ENCODE measurements at places on chromosomes 16 and 17. TPM values are rescaled to one million over a fixed set of nuclear protein-coding genes. Genes with fewer than 3 reads are reported as not detected.

RHBDF1 gene
- 31.4 TPM for total RNA-seq

NHLRC4 gene
- 3.4 TPM for total RNA-seq

EVI2B gene
- under 0.01 TPM for total RNA-seq

CCDC43 gene
- 41.2 TPM for total RNA-seq

DNAH9 gene
- not detected for total RNA-seq

KRT222 gene
- total RNA-seq = under 0.01 TPM

PIPOX gene
- total RNA-seq = 5.1 TPM

ABAT gene
- 1.9 TPM for total RNA-seq

CCDC200 gene
- not detected for total RNA-seq

DNAI2 gene
- not detected for total RNA-seq

APOBR gene
- not detected for total RNA-seq

CCL8 gene
- not detected for total RNA-seq

TBC1D26 gene
- total RNA-seq = not detected

OR1D2 gene
- total RNA-seq = not detected

ADORA2B gene
- total RNA-seq = 62.0 TPM

SYT17 gene
- total RNA-seq = under 0.01 TPM

EEF2K gene
- 16.9 TPM for total RNA-seq

C16orf96 gene
- total RNA-seq = under 0.01 TPM

PIK3R5 gene
- under 0.01 TPM for total RNA-seq

TSPAN10 gene
- total RNA-seq = 0.58 TPM

DHX58 gene
- 13.2 TPM for total RNA-seq

RAB26 gene
- 0.58 TPM for total RNA-seq

METRNL gene
- 65.4 TPM for total RNA-seq

KCNJ12 gene
- total RNA-seq = 1.7 TPM

FBXW10 gene
- total RNA-seq = 0.28 TPM

WNT9B gene
- total RNA-seq = not detected

TAOK2 gene
- 74.6 TPM for total RNA-seq

NACA2 gene
- total RNA-seq = not detected

HIC1 gene
- total RNA-seq = 67.1 TPM

ABCC6 gene
- total RNA-seq = 0.19 TPM

CTF1 gene
- 1.2 TPM for total RNA-seq

LGALS9 gene
- total RNA-seq = 2.5 TPM

MRPS23 gene
- 28.2 TPM for total RNA-seq

KRT33A gene
- not detected for total RNA-seq

ZG16 gene
- total RNA-seq = not detected

DNAJA2 gene
- 98.9 TPM for total RNA-seq

TBC1D3I gene
- not detected for total RNA-seq

TBC1D3 gene
- total RNA-seq = not detected

CCL14 gene
- total RNA-seq = not detected

LPCAT2 gene
- 17.1 TPM for total RNA-seq

MYLK3 gene
- total RNA-seq = 0.19 TPM

MPHOSPH6 gene
- 23.1 TPM for total RNA-seq

POLR3E gene
- 43.5 TPM for total RNA-seq

CENPN gene
- total RNA-seq = 15.8 TPM

KRTAP17-1 gene
- not detected for total RNA-seq

C17orf113 gene
- under 0.01 TPM for total RNA-seq

CSH2 gene
- total RNA-seq = not detected

CRHR1 gene
- total RNA-seq = not detected

C17orf50 gene
- total RNA-seq = not detected

HOXB13 gene
- total RNA-seq = not detected

ATP2C2 gene
- total RNA-seq = not detected

Measured in regular cardiac myocyte (primary cell).